ENCODE measurements at places on chromosomes 2 and 18.

- DNase-seq: no peak
These were observed 36.5 kb upstream of the SLC39A10 start for GRCh38 chr2:195620501-195620900.

GRCh38 chr2:179455824-179456223 is 191.2 kb upstream of the SESTD1 start:
- no peak for DNase-seq

DNA sequence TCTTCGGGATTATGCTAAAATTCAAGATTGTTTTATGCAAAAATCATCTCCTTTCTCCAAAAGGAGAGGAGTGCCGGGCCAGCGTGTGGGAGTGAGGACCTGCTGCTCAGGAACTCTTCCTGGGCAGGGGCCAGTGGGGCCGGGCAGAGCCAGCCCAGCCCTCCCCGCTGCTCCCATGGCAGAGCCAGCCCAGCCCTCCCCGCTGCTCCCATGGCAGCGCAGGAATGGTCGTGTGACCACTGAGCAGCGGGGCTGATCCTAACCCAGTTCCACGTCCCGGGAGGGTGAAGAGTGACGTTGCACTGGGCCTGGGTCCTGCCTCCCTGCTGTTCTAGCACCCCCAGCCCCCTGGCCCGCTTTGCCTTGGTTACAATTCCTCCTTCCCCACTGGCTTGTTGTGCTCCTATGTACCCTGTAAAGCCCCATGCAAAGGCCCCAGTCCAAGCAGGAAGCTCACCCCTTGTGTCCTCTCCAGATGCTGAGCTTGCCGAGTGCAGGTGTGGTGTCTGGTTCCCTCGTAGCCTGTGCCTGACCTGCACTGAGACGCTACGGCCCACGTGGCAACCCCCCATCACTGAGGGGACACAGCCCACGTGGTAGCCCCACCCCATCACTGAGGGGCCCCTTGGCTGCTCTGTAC is 11.4 kb upstream of the NEU4 start:
- DNase-seq: no peak

GRCh38 chr2:147373800-147374422 is 470.9 kb upstream of the ACVR2A start:
- no peak for DNase-seq

GRCh38 chr2:145007093-145007959 is 487.4 kb upstream of the ZEB2 start:
- DNase-seq: no peak

GRCh38 chr2:127106457-127106990 is 430 bp downstream of the BIN1 start:
- no peak for DNase-seq

DNA sequence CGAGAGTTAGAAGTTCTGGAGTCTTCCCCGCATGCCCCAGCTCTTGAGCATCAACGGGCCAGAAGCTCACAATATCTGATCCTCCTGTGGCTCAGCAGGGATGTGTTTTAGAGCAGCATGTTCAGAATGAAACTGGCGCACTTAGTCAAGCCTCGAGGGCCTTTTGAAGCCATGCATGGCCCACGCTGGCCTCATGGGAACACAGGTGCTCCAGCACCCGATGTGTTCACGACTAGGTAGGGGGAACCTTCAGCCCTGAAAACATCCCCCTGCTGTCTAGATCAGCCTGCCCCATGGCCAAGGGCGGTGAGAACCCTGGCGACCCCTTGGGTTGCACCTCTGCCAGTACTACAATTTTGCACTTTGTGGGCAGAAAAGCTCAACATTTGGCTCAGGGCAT is 32.8 kb downstream of the MSH6 start:
- DNase-seq: no peak
